Mesenteric fat pad (tissue), 1 donor: ENCODE measurements at places on chromosomes 5 and 9.

DNA sequence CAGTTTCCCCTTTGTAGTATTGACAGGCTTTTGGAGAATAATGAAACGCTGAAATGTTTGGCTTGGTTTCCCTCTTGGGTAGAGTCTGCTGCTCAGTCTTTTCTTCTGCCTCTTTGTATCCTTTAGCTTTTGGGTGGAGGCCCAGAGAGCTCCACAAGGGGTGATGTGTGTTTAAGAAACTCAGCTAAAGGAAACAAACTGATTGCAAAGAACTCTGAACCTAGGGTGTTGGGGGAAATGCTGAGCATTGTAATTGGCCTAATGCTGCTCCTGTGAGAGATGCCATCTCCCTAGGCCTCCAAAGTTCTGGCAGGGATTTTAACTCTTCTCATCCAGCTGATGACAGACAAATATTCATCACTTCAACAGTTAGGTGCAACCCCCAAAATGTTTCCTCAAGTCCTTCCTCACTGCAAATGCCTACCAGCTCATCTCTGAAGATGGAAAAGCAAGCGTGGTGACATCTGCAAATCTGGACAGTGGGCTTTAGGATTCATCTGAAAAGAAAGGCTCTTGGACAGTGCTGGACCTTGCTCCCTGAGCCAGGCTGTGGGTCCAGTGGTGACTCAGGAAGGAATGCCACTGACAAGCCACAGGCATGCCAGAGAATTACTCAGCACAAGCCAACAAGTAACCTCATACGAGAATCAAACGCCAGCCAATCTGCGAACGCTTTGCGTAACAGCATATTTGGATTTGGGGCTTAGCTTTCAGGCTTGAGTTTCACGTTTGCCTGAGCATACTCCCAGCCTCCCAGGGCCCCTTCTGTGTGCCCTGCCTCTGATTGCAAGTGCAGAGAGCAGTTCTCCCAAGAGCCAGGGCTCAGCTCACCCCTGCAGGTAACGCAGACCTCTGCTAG is 30.5 kb upstream of the ZSWIM6 start:
- no peak for DNase-seq

- DNase-seq = no peak
These were observed 72.1 kb upstream of the RASA1 start for GRCh38 chr5:87195616-87196015.

DNA sequence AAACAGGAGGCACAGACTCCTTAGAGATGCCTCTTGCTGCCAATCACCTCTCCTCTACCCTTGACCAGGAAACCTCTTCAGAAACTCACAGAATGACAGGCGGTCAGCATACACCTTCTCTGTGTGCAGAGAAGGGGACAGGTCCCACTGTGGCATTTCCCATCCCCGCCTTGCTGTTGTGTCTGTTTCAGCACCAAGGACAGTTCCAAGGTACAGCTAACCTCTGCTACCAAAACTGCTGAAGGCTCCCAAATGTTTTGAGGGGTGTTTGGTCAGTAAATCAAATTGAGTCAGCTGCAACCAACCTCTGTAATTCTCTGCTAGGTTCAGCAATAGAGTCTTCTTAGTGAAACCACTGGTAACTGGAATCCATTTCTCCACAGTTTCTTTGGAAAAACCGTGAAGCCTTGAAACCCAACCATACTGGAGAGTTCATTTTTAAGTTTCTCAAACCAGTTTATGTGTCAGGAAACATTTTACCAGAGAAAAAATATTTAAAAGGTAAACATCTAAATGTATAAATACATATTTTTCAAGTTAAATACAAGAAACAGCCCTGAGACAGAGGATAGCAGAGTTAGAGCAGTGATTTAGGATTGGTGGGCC is 122.0 kb downstream of the DRD1 start:
- no peak for DNase-seq

GRCh38 chr5:87899721-87900131 is 368.9 kb downstream of the TMEM161B start:
- DNase-seq = no peak

DNA sequence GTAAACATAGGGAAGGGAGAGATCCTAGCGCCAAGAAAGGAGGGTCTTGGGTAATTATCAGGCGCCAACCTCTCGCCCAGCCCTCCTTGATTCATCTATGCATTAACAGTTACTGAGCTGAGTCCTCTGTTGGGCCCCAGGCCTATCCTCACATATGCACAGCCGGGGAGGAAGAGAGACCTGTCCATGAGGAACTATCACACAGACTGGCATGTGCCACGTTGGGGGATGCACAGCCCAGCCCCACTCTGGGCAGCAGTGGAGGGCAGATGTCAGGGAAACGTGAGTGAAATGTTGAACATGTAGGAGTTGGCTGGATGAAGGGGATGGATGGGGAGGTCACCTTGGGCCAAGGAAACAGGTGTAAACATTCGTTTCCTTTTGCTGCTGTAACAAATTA is 18.8 kb upstream of the ENHO start:
- peak; percentile 77 for DNase-seq

- DNase-seq = no peak
These were observed 80.8 kb downstream of the TLE4 start for GRCh38 chr9:79652598-79652997.

GRCh38 chr5:150560401-150561191 is 52.7 kb downstream of the NDST1 start:
- DNase-seq = no peak

DNA sequence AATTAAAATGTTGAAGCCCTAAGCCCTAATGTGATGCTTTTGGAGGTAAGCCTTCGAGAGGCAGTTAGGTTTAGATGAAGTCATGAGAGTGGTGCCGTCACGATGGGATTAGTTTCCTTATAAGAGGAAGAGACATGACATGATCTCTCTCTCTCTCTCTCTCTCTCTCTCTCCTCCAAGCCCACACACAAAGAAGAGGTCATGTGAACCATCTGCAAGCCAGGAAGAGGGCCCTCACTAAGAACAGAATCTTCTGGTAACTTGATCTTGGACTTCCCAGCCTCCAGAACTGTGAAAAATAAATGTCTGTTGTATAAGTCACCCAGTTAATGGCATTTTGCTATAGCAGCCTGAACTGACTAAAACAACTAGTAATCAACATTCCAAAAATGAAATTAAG is 175.5 kb downstream of the GNA14 start:
- DNase-seq = no peak

DNA sequence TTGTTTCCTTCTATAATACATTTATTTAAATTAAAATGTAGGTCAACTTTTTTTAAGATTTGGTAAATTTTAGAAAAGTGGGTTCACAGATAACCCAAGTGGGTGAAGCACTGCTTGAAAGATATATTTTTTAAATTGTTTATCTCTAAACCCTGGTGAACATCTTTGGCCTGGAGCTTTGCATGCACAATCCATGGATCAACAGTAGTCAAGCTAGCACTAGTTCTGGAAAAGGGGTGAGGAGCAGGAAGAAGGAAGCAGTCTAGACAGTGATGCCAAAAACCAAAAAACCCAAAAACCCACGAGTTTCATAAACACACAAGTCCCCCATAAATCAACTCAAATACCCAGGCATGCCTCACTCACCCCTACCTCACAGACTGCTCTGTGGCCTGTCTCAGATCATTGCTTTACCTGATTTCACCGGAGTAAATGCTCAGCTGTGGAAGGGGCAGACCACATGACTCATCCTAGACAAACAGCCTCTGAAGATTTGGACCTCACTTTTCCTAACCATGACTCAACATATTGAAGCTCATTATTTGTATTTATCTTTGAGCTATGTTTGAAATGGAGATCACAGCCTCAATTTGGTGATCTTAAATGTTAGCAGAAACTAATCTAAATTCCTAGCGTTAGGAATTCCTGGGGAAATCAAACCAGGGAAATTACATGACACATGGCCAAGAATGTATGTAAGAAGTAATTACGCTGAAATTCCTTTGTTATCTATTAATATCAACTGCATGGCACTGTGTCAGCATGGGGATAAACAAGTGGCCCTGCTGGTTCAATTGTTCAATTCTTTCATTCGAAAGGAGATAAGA is 149.6 kb downstream of the ZNF608 start:
- no peak for DNase-seq

- DNase-seq = no peak
These were observed 156.0 kb upstream of the CDKN2B start for GRCh38 chr9:22165144-22165543.
